Stimulated activated memory B cell treated with anti-CD40 and anti-IgM and Interleukin-4, amounts not matched to agents 10 μg/mL and 1 μg/mL and 100 μg/mL, for 72 hours (primary cell): ENCODE measurements at places on chromosomes 5 and 9.

DNA sequence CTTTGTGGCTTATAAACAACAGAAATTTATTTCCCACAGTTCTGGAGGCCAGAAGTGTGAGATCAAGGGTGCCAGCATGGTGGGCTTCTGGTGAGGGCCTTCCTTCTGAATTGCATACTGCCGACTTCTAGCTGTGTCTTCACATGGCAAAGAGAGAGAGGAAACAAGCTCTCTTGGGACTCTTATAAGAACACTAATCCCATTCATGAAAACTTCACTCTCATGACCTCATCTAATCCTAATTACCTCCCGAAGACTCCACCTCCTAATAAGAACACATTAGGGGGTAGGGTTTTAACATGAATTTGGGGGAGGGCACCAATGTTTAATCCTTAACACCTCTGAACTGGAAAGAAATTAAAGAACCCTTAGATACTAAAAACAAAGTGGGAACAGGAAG is 75.9 kb upstream of the MINAR2 start:
- ATAC-seq, result no peak

DNA sequence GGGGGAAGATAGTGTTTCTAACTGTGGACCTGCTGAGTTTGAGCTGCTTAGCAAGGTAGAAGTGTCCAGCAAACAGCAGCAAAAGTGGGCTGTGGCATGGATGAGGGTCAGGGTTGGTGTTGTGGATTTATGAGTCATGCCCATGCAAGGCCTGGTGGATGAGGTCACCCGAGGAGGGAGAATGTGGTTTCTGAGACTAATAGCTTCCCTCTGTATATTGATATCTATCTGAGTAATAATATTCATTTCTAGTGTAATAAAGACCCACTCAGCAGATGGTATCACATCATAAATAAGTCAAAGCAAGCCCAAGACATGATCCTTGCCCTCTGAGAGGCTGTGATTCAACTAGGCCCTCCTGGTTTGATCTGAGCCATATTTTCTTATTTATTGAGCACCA is 597.8 kb upstream of the CLINT1 start:
- peak; percentile 31 for ATAC-seq

DNA sequence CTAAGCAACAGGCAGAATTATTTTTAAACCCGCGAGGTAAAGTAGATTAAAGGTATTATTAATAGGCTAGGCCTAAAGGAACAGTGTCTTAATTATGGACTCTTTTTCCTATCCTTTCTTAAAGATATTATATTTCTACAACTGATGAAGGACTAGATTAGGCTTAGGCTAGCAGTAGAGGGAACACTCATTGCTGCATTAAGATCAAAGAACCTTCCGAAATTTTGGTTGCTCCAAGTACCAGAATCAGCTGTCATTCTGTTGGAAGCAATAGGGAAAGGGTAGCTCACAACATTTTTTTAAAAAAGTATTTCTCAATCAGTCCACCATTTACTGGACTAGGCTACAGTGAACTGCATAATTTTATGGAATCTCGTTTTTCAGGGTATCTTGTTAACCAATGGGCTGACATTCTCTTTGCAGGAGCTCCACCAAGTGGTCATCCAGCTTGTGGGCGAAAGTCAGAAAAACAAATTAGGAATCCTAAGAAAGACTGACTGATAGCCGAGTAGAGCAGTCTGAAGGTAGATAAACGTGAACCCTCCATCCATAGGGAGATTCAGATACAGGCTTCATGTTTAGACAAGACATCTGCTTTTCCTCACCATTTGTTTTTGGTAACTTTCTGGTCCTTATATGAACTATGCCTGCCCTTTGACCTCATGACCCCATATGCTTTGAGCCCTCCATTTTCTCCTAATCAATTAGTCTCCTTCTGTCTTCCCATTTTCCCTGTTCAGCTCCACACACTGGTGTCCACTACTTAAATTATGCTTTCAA is 103.6 kb upstream of the CHD1 start:
- ATAC-seq, result peak; percentile 57

DNA sequence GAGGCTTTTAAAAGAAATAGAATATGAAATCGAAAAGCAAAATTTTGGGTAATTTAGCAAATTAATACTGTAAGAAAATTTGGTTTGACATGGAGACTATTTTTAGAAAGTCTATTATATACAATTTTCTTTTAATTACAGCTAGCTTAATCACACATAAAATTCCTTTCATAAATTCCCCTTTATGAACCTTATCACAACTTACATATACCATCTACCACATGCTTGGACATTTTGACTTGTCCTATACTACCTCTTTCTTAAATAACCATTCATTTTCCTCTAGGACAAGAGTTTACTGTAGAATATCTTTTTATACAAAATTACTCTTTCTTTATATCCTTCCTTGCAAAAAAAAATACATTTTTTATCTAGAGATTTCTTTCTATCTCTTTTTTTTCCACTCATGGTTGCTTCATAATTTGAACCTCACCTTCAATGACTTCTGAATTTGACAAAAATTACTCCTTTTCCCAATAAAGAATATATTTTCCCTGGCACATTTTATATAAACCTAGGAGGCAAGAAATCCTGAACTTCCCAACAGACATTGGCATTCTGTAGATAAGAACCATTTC is 34.0 kb upstream of the SYK start:
- ATAC-seq, result no peak

- ATAC-seq, result peak; percentile 57
Measured at GRCh38 chr5:1294835-1295649, at the start of gene TERT. TERT (minus strand) TSS chr5:1295068; CDS start chr5:1294989, 79 bp downstream.

GRCh38 chr5:142864290-142865260 is 94.4 kb downstream of the ARHGAP26 start:
- ATAC-seq, result no peak

DNA sequence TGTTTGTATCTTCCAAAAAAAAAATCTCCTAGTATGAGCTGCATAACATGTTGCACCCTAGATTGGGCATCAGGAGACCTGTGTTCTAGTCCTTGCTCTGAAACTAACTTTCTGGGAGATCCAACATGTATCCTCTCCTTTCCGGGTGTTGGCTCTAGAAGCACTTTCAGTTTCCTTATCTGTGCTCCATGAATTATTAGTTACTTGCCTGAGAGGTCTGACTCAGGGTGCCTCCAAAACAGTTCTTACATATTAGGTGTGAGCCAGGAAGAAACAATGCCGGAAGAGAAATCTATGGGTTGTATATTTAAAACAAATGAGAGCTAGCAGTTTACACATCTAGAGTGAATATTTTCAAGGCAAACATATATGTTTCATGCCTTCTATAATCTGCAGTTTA is 36.7 kb upstream of the SLC36A2 start:
- no peak for ATAC-seq

DNA sequence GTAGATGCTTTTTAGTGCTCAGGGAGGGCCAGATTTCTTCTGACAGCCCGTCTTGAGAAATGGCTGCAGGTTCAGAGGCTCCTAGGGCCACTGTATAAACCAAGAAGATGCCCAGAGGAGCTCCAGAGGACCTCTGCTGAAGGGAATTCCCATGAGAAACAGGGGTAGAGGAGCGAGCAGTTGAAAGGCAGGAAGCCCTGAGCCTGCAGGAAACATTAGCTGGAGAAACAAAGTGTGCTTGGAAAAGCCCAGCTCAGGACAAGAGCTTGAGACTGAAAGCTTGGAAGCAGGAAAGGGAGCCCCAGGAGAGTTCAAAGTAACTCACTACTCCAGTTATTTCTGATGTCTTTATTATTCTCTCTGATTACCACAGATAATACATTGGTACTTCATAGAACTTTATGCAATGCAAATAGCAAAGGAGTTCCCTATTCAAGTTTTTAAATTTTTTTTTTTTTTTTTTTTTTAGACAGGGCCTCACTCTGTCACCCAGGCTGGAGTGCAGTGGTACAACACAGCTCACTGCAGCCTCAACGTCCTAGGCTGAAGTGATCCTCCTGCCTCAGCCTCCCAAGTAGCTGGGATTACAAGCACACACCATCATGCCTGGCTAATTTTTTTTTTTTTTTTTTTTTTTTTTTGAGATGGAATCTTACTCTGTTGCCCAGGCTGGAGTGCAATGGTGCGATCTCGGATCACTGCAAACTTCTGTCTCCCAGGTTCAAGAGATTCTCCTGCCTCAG is 16.5 kb downstream of the HBEGF start:
- ATAC-seq, result no peak

DNA sequence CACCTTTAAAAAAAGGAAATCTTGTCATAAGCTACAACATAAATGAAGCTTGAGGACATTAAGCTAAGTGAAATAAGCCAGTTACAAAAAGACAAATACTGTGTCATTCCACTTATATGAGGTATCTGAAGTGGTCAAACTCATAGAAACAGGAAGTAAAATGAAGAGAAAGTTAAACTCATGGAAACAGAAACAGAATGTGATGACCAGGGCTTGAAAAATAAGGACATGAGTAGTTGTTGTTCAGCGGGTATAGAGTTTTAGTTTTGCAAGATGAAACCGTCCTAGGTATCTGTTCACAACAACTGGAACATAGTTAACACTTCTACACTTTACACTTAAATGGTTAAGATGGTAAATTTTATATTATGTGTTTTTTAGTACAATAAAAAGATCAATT is 47.8 kb upstream of the SLC1A3 start:
- ATAC-seq, result no peak

GRCh38 chr5:78719504-78720219 is 71.1 kb upstream of the LHFPL2 start:
- ATAC-seq, result no peak

DNA sequence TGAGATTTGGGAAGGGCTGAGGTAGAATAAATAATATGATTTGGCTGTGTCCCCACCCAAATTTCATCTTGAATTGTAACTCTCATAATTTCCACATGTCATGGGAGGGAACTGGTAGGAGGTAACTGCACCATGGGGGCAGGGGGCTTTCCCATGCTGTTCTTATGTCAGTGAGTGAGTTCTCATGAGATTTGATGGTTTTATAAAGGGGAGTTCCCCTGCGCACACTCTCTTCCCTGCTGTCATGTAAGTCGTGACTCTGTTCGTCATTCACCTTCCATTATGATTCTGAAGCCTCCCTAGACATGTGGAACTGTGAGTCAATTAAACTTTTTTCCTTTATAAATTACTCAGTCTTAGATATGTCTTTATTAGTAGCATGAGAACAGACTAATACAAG is 115.5 kb upstream of the STARD4 start:
- ATAC-seq, result no peak

GRCh38 chr9:94612071-94612470 is 18.4 kb upstream of the FBP2 start:
- no peak for ATAC-seq

GRCh38 chr9:137516144-137516917 is 33.9 kb downstream of the PNPLA7 start:
- no peak for ATAC-seq

GRCh38 chr9:131405428-131405827 is 11.5 kb downstream of the PRRC2B start:
- ATAC-seq, result no peak

DNA sequence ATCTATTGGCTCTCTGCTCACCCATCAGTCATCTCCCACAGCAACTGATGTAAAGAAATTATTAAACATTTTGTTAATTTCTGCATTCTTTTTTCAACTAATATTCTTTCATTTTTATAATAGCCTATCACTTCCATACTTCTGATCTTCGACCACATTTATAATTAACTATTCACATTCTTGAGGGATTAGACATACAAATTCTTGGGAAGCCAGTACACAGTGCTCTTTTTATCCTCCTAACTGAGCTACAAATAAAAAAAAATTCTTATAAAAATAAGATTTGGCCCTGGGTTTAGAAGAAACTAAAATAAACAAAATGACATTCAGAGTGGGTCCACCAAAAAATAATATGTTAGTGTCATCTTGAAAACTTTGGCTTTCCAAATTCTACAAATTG is 103.7 kb upstream of the ITGA1 start:
- no peak for ATAC-seq

- ATAC-seq, result no peak
Measured at GRCh38 chr9:84597131-84597530, 72.4 kb upstream of the NTRK2 start.

DNA sequence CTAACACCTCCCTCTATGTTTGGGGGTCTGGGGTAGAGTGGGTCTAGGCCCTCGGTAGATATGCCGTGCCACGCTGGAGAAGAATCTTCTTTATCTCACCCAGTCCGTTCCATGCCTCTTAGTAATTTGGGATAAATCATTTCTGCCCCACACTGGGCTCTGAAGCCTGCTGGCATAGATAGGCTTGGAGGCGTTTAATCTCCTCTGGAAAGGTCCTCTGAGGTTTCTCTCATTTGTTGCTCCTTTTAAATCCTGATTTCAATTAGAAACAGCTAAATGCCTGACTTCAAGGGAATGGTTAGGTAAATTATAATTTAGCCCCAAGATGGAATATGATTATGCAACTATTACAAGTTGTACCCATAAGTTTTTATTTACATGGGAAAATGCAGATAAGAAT is 57.8 kb upstream of the AKNA start:
- ATAC-seq, result no peak

- peak; percentile 11 for ATAC-seq
Measured at GRCh38 chr9:131096269-131097125, at the start of gene AIF1L. AIF1L (plus strand) TSS chr9:131096531; CDS start chr9:131096630, 99 bp downstream.

DNA sequence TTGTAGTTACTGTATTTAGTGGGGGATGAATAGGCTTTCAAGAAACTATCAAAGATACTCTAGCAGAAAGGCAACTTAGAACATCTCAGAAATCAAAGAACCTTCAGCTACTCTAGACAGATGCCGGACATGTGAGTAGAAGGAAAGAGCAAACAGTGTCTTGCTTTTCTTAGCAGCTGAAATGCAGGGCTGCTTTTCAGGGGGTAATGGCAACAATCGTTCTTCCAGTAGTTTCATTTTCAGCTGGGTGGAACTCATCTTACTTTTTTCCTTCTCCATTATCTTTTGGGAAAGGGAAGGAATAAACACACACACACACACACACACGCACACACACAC is 281.6 kb downstream of the CRB2 start:
- ATAC-seq, result no peak

GRCh38 chr9:126842220-126842842 is 18.1 kb upstream of the ZBTB34 start:
- ATAC-seq, result no peak

DNA sequence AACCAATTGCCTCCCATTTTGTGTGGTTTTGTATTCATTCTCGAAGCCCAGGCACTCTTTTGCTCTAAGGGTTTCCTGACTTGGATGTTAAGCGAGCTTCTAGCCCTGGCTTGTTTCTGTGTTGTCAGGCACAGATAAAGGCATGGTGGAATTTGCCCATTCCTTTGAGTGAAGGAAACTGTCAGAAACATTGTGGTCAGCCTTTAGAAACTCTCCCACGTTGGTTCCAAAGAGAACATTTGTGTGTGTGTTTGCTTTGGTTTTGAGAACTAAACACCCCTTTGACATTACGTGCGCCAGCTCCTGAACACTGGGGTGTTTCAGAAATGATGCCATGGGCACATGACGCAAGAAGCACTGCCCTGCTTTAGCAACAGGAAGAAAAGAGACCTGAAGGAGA is 320.9 kb downstream of the NTRK2 start:
- ATAC-seq, result no peak

DNA sequence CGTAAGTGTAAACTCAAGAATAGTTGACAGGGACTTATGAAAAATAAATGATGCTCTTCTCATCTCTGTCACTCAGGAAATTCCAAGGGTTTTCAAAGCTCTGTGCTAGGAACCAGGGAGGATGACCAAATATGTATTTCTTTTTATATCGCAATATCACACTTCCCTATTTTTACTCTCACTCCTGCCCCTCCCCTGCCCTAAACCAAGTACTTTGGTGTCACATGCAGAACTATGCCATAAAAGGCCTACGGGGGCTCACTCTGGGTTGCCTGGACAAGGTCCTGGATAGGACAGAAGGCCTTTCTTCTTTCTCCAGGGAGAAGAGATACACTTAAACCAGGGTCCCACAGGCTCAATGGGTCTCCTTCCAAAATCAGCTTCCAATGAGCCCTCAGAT is 8.3 kb upstream of the RETREG1 start:
- ATAC-seq, result peak; percentile 56
